ENCODE measurements at places on chromosomes 6 and 20.

GRCh38 chr20:45970646-45971424 is 1.2 kb downstream of the ZNF335 start:
- DNase-seq, result peak; percentile 30

DNA sequence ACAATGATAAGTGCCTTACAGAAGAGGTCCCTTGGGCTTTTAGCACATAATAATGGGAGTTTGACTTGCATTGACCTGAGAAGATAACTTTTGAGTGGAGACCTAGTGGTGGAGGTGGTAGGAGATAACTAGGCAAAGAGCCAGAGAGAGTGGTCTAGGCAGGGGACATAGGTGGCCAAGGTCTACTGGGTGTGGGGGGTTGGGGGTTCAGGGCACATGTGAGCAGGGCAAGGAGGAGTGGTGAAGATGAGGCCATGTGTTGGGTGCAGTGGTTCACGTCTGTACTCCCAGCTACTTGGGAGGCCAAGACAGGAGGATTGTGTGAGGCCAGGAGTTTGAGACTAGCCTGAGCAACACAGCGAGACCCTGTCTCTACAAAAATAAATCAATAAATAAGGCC is 74.3 kb upstream of the CTNNBL1 start:
- no peak for DNase-seq

DNA sequence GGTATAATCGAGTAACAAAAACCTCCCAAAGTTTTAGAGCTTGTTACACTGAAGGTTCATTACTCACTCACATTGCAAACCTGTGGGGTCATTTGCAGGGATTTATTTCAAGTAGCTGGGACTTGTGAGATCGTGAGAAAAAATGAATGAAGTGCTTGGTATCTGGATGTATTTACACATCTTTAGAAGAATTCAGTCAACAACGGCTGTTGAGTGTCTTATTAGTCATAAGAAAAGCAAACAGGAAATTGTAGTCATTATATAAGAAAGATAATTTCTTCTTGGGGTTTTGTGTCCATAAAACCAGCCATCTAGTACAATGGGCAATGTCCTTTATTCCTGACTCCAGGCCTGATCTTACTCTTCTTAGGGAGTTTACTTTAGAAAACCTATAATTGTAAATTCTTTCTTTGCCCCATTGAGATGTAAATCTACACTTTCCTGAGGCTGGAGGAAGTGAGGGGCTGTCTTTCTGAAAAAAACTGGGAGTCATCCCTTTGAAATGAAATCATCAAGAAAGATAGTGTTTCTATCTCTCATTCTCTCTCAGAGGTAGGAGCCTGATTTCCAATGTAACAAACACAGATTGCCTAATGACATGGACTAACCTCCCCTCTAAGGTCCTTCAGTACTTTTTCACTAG is 202.5 kb upstream of the ASCC3 start:
- DNase-seq, result peak; percentile 3

DNA sequence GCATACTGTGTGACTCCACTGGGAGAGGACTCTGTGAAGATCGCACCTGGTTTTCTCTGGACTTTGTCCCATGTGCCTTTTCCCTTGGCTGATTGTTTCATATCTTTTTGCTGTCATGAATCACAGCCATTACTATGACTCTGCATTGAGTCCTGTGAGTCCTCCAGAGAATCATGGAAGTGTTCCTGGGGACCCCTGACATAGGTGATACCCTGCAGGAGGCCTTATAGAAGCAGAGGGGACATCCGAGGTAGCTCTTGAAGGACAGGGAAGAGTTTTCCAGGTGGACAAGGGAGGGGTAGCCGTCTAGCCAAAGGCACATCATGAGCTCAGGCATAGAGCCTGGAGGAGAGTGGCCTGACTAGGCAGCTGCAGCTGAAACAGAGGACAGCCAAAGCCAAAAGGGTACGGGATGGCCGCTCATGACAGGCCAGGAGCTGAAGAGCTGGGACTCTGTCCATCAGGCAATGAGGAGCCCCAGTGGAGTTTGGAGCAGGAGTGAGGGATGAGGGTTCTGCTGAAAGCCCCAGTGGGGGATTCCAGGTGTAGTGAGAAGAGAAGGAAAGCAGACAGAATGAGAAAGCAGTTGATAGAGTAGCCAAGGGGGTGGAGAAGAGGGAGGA is 86.6 kb upstream of the TOX2 start:
- DNase-seq, result no peak

DNA sequence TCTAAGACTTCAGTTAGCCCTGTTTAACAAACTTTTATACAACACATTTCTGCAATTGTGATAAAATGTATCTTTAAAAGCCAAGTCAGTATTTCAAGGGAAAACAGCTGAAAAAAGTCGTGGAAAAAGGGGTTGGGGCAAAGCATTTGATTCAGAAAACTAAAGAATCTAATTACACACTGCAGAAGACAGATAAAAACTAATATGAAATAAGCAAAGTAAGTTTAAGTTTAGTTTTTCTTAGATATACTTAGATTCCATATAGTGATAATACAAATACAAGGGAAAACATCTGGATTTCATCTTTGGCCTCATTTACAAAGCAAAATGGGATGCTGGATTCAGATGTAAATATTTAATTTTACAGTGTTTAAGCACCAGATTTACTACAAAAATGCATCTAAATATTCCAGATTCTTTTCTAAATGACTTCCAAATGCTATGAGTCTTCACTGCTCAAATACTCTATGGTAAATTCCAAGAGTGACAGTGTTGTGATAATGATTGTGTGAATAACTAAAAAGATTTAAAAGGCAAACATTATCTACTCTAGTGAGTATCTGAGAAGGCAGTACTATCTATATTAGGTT is 1.5 kb upstream of the ADNP start:
- DNase-seq, result no peak

DNA sequence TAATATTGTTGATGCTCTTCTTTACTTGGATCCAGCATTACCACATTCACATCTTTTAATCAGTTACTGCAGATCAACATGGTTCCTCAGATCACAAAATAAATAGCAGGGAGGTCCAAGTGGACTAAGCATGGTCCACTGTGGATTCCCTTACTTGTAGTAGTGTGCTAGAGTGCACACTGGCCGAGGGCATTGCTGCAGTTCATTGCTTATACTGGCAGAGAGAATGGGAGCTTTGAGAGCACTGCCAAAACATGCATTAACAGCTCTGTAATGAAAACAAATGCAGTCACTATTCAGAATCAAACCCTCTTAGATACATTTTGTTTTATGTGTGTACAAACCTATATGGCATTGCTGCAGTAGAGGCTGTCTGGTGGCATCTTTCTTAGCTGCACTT is 471.5 kb downstream of the CD109 start:
- DNase-seq, result no peak

- DNase-seq, result no peak
These were observed 70.8 kb downstream of the TNFAIP3 start for GRCh38 chr6:137937834-137938233.

DNA sequence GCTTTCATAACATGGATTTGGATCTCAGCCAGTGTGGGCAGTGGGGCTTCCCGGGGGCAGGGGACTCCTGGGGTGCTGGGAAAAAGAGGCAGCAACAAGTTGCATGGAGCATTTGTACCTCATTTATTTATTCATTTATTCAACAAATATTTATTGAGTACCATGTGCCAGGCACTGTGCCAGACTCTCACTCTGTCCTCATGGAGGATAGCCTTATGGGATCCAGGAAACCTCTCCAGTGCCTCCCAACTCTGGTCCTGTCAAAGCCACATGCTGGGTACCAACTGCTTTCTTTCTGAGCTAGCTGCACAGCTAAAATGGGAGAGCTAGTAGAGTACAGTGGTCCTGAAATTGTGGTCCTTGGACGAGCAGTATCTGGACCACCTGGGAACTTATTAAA is 87.8 kb upstream of the EPB41L1 start:
- no peak for DNase-seq

DNA sequence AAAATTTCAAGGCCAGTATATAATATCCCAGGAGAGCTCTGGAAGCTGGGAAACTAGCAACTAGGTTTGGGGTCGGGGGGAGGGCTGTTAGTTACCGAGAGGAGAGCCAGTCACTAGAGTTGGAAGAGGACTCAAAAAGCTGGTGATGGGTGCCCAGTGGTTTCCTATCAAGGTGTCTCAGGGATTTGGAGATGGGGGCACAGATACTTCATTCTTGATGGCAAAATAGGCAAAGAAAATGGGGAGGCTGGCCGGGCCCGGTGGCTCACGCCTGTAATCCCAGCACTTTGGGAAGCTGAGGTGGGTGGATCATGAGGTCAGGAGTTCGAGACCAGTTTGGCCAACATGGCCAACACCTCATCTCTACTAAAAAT is 805 bp downstream of the PHF1 start:
- DNase-seq, result no peak

GRCh38 chr6:130557481-130558112 is 191.8 kb downstream of the TMEM200A start:
- DNase-seq, result no peak

DNA sequence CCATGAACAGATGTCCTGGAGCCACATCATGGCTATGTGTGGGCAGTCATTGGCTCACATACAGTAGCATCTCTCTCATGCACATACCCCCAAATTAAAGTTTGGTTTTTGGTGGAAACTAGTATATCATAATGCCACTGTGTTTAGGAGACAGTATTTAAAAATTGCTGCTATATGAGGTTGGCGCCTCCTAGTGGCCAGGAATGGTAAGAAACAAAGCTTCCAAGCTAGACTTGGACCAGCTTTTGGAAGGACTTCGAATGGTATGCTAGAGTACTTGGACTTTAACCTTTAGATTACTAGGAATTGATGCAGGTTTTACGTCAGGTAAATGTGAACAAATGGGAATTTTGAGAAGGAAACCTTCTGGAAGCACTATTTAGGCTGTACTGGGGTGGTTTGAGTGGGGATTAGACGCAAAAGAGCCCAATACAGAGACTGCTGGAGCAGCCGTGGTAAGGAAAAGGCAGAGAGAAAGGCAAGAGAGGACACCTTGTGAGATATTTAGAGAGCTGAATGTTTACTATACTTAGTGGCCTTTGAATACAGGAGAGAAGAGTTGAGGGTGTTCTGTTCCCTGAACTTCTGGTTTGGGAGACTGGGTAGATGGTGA is 23.8 kb downstream of the PRSS35 start:
- DNase-seq, result peak; percentile 72

- DNase-seq, result no peak
These were observed 734.3 kb downstream of the QKI start for GRCh38 chr6:164148788-164149187.

GRCh38 chr6:106225581-106225980 is 100.0 kb downstream of the ATG5 start:
- DNase-seq, result no peak

DNA sequence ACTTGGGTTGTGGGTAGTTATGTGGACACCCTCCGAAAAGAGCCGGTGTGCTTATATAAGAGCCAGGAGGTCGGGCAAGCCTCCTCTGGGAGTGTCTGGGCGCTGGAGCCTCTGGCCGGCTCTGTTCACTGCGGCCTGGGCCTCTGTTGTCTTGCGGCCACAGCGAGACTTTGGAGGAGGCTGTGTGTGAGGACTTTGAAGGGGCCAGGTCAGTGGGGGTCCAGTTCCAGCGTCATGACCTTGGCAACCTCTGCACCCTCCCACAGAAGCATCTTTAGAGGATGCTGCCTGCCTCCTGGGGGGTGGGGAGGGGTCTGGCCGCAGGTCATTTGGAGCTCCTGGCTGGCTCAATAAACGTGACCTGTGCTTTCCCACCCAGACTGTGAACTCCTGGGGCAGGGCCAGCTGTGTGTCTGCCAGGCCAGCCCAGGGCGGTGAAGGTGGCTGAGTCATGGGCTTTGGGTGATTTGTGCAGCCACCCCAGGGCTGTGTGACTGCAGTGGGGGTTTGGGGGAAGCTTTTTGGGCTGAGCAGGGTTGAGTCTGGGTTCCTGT is 1.2 kb downstream of the TCEA2 start:
- DNase-seq, result no peak

DNA sequence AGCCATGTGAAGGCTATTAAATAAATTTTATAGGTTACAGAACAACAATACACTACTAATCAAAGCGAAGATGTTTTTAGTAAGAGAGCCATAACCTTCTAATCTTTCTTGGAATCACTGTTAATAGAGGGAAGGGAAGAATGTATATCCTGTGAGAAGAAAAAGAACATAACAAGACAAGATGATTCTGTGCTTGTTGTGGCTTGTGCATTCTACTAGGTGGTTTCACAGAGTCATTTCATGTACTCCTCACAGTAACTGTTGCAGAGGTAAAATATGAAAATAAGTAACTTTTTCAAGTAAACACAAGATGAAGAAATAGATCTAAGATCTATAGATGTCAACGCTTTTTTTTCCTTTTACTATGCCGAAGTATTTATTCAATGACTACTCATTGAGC is 116.9 kb upstream of the FAM83B start:
- DNase-seq, result no peak

GRCh38 chr6:15763364-15763763 is 100.5 kb upstream of the DTNBP1 start:
- no peak for DNase-seq

DNA sequence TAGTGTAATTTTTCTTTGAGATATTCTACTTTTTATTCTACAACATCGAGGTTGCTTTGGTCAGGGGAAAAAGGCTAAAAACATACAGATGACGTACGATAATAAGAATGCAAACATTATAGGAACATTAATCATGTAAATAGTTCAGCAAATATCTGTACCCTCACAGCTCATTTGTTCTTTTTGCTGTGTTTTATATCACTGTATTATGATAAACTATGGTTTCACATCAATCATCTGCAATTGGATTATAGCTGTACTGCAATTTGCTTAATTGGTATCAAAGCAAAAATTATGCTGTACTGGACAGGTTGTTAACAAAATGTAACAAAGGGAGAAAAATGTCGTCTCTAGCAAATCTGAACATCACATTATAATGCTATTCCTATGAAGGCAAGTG is 597.1 kb downstream of the EPHA7 start:
- DNase-seq, result no peak

DNA sequence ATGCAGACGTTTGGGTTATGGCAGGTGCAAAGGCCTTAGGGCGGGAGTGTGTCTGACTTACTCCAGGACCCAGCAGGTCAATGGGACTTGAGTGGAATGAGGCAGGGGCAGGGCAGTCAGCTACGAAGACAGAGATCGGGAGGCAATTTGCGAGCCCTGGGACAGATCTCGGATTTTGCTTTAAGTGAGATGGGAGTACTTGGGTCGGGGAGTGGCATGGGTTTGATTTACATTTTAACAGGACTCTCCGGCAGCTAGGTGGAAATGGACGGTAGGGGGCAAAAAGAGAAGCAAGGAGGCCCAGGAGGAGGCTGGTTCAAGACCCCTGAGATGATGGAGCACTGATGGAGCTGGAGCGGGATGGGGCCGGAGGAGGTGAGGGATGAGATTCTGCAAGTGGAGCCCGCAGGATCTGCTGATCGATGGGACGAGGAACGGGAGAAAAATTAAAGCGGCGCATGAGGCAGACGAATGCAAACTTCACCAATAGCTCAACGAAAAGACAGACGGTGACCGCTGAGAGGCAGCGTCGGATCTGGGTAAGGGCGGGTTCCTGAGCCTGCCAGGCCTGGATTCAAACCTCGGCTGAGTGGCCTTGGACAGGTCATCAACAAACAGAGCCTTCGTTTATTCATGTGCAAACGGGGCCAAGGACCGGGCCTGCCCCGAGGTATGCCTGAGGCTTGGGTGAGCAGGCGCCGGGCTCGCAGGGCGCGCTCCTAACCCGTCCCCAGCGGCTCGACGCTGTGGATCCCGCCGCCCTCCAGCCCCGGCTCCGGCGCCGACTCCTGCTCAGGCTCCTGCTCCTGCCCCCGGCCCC is 756 bp upstream of the RBCK1 start:
- DNase-seq, result peak; percentile 94

All from neural progenitor cell (in vitro differentiated cells).